Esophagus squamous epithelium (tissue), 5 donors: ENCODE measurements at places on chromosomes 1 and 21. TPM values are rescaled to one million over a fixed set of nuclear protein-coding genes. Genes with fewer than 3 reads are reported as not detected.

- no peak for DNase-seq
- no peak overlapping the region for H3K27ac ChIP-seq
Observed at GRCh38 chr1:180909462-180909976, 3.2 kb upstream of the KIAA1614 start.

DNA sequence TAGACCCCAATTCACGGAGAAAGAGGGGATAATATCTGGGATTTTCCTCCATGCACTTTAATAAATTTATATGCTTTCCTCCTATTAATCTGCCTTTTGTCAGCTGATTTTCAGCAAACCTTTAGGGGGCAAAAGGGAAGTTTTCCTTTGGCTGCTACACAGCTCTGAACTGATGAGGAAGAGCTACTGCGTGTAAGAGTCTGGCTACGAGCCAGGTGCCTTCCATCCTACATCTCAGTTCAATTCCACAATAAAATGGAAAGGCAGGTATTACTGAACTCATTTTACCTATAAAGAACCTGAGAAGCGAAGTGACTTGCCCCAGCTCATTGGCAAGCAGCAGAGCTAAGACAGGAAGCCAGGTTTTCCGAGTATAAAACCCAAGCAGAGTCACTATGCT, 28.3 kb upstream of the ZNF326 start:
- H3K4me3 ChIP-seq, result no peak overlapping the region
- no peaks in the 10 kb centered on the region for H3K4me1 ChIP-seq
- no peak for DNase-seq
- no peaks in the 10 kb centered on the region for H3K36me3 ChIP-seq
- no peaks in the 10 kb centered on the region for H3K27me3 ChIP-seq

DNA sequence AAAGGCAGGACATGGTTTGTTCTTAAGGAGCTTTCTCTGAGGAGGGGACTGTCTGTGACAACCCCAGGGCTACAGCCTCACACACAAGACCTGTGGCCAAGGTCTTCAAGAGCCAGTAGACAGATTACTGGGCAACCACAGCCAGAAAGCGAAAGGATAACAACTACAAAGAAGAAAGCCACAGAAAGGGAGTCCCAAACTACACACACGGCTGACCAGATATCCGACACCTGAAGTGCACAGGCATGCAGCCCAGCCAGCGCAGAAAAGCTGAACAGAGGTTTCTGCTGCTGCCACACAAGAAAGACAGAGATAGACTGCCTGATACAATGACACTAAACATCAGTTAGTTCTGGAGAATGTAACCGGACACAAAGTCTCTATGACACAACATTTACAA, 21.4 kb upstream of the NADK start:
- H3K4me1 ChIP-seq, result no peaks in the 10 kb centered on the region
- no peak overlapping the region for H3K4me3 ChIP-seq
- DNase-seq, result no peak
- no peak overlapping the region for H3K27ac ChIP-seq
- H3K36me3 ChIP-seq, result peaks cover 25% of the 10 kb centered on the region

DNA sequence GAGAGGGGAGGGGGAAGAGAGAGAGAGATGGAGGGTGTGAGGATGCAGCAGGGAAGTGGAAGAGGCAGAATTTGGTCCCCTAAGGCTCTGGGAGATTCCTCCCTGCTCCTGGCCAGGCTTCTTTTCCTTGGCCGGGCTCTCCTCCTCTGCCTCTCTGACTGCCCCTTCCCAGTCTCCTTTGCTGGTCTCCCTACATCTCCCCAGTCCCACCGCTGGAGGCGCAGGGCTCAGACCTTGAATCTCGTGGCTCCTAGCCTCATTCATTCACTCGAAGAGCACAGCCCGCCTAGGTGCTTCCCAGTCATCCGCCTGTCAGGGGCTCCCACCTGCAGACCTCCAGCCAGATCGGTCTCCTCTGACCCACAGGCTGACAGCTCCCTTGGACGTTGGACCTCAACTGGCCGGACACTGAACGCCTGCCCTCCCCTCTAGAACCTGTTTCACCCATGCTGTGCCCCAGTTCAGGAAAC, 76.5 kb downstream of the VWA5B1 start:
- no peak overlapping the region for H3K27ac ChIP-seq
- no peaks in the 10 kb centered on the region for H3K36me3 ChIP-seq
- peak overlapping the region; percentile 34 for H3K4me3 ChIP-seq
- DNase-seq, result no peak

TGFBR3 gene
- 12.0 TPM for total RNA-seq
